Activated T-helper 1 cell treated with anti-CD3 and anti-CD28 coated beads, Interleukin-2, amount 50 U/mL, for 16 hours (primary cell): ENCODE measurements at places on chromosomes 1 and 21.

- no peak for DNase-seq
Observed at GRCh38 chr1:116763116-116763786, 9.0 kb downstream of the CD2 start.

DNA sequence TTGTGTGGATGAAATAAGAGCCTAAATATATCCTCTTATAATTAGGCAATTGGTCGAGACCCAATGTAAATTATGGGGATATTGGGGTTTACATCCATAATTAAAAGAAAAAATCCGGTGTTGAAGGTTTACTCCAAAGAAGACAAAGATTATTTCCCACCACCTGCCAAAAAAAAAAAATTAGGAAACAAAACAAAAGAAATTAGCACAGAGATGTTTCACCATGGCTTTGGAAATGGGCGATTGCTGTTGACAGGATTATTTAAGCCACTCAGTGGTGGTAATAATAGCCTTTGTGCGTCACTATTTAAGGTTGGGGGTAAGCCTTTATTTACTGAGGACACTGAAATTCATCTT is 585 bp upstream of the GLRX2 start:
- no peak for DNase-seq

- no peak for DNase-seq
Observed at GRCh38 chr1:213425376-213426030, 374.5 kb downstream of the RPS6KC1 start.

GRCh38 chr1:23910553-23911246 is 2.5 kb downstream of the CNR2 start:
- no peak for DNase-seq

- DNase-seq, result no peak
Observed at GRCh38 chr1:50979937-50980336, 9.9 kb downstream of the CDKN2C start.
